ENCODE measurements at places on chromosomes 5 and 9.

GRCh38 chr5:14599476-14600127 lies 18.0 kb downstream of the OTULINL start:
- no peak for DNase-seq

- no peak for DNase-seq
These were observed 23.7 kb downstream of the VAV2 start for GRCh38 chr9:133968428-133968827.

DNA sequence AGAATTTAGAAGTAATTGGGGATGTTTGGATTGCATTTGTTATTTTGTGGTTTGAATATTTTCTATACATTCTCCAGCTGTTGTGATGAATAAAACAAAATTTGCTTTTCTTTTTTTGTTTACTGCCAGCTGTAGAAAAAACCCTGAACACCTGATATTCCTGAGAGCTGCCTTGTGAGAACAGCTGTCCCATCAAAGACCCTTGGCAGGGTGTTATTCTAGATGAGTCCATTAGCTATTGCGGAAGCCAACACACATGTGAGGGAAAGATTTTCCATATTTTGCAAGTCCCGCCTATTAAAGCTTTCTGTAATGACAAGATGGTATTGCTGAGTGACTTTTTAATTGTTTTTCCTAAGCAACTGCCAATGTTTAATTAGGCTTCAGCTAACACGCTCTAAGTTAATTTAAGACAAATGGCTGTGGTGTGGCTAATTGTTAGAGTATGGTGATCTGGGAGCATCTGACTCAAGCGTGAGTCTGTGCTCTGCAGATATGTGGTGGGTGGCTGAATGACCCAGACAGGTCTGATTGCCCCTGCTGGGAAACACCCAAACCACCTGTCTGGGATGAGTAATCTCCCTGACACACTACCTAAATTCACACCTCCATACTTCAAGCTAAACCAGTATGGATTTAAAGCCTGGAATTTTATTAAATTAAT lies 86.5 kb upstream of the PRLR start:
- no peak for DNase-seq

DNA sequence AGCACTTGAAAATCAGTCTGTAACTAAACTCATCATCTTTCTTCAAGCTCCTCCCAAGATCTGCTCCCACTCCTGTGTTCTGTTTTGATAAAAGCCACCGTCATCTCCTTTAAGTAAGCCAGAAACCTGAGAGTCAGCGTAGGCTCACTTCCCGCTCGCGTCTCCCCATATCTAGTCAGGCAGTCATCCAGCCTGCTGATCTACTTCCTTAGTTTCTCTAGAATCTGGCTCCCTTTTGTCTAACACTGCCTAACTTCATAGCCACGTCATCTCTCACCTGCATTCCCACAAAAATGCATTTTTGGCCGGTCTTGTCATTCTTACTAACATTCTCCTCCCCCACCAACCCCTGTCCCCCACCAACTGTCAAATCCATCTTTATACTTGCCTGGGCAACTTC lies 3.0 kb upstream of the TJP2 start:
- no peak for DNase-seq

DNA sequence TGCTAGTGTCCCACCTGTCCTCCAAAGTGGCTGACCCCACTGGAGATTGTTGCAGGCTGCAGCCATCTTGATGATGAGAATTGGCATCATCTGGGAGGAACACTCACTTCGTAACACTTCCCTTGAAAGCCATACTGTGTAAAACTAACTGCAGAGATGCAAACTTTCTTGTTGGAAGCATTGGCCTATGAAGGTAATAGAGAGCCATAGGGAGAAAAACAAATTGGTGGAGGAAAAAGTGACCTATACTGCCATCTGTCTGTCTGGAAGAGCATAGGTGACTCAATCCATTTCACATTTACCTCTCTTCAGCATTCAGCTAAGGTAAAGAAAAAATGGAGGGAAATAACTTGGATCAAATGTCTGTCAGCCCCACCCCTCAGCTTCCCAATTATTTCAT lies 473.4 kb downstream of the NTRK2 start:
- DNase-seq, result no peak

DNA sequence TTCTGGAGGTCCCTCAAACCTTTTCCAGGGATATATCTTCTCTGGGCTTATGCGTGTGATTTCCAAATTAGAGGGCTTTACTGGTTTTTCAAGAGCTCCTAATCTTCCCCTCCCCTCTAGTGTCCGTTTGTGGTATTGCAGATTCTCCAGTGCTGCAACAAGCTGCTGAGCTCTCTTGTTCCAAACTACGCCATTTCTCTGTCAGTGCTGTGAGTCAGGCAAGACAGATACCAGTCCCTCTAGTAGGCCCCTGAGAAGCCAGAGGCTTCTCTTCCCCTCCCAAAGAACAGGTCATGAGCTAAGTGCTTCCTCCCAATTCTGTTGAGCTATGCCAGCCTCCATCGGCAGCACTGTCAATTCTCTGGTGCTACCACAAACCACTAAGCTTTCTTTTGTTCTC lies 149.5 kb downstream of the FANCC start:
- no peak for DNase-seq

GRCh38 chr9:36046923-36047322 lies 10.2 kb downstream of the RECK start:
- DNase-seq, result no peak

DNA sequence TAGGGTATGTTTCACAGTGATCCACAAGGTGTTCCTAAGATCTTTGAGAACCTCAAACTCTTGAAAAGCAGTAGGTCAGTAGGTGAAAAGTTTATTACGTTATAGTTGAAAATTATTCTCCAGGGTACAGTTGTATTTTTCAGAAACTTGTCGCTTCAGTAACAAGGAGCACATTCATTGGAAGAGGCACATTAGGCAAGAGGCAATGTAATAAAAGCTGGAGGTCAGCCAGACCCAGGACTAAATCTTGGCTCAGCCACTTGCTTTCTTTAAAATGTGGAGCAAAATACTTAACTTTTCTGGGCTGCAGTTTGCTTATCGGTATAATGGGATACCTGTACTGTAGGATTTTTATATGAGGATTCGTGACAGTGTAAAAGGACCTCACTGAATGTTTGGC lies 45.6 kb downstream of the TLE4 start:
- no peak for DNase-seq

DNA sequence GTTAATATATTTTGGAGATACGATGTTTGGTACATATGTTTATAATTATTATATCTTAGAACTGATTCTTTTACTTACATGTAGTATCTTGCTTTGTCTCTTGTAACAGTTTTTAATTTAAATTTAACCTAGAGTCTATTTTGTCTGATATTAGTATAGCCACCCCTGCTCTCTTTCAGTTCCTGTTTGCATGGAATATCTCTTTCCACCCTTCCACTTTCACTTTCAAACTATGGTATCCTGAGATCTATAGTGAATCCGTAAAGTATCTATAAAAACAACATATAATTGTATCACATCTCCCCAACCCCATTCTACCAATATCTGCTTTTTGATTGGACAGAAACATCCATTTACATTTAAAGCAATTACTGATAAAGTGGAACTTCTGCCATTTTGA lies 7.2 kb downstream of the IRGM start:
- DNase-seq, result no peak

DNA sequence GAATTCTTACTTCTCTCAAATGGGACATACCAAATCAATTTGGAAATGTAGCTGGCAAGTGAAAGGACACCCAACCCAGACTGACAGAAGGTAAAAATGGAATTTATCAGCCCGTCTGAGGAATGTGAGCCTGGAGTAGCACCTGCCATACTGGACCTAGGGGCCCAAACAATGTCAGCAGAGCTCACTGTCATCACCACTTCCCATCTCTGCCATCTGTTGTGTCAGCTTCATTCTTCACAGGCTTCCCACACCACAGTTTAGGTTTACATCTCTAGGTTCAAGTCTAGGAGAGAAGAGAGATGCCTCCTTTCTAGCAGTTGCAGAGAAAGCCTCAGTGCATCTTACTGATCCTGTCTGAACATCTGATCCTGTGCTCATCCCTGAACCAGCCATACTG lies 222.4 kb downstream of the DOCK8 start:
- no peak for DNase-seq
